ENCODE measurements at places on chromosomes 1 and 21.

- DNase-seq, result no peak
Measured at GRCh38 chr1:6162773-6163172, 17.3 kb downstream of the CHD5 start.

GRCh38 chr1:13607002-13607401 is 23.4 kb downstream of the PDPN start:
- DNase-seq, result no peak

- DNase-seq, result no peak
Measured at GRCh38 chr1:40899230-40899870, 37.2 kb upstream of the CITED4 start.

DNA sequence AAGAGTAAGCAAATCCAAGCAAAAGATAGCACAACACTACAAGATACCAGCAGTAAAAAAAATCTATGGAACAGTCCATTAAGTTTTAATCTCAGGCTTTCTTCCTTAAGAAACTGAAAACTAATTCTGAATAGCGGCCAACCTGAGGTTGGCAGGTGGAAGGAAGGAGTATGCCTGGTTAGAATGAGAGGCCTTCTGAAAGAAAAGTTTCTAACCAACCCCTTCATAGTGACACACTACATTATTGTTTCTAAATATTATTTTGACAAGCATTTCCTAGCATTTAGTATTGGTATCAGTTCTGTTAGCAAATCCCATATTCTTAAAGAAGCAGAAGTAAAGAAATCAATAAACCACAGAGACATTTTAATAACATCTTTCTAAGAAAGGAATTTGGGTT is 205.7 kb upstream of the PTBP2 start:
- no peak for DNase-seq
